Retina (tissue), 1 donor: ENCODE measurements at places on chromosomes 16 and 17.

- DNase-seq: peak; percentile 69
Measured at GRCh38 chr16:57091200-57091974, 996 bp upstream of the CPNE2 start.

GRCh38 chr17:53462393-53462811 lies 360.3 kb upstream of the KIF2B start:
- DNase-seq: no peak

DNA sequence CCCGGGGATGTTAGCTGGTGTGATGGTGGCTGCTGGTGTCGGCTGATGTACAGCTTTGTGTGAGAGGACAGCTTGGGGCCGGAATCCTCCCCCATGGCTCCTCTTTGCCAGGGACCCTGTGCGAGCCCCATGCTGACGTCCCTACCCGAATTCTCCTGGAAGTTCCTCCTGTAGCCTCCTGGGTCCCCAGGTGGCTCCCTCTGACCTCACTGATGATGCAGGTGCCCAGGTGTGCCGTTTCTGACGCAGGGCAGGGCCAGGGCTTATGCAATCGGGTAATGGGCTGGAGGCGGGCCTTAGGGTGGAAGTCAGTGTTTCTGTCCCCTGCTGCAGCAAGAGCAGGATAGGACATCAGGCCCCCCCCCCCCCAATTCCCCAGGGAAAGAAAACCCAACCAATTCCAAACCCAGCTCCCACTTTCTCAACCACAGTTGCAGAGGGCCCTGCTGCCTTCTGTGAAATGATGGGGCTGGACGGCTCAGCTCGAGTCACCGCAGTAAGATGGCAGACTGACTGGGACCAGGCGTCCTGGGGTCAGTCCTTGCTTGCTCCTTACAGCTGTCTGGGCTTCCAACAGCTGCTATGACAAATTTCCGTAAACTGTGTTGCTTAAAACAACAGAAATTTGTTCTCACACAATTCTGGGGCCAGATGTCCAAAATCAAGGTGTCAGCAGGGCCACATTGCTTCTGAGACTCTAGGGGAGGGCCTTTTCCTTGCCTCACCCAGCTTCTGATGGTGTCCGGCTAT lies 139.0 kb upstream of the PLCG2 start:
- DNase-seq: no peak

DNA sequence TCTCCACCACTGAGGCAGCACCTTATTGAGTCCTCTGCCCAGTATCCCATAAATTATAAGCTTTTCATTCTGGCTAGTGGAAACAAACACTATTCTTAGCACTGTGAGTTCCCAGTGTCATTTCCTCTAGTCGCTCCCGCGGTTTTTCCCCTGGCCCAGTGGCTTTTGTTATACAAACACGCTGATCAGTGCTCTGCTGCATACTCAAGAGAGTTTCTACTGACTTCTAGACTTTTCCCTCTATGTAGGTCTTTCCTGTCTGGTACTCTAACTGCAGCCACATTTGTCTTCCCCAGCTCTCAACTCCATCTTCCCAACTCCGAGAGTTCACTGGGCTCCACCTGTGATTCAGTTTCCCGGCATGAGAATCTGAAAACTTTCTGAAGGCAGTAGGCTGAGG lies 556.6 kb upstream of the SALL1 start:
- no peak for DNase-seq

DNA sequence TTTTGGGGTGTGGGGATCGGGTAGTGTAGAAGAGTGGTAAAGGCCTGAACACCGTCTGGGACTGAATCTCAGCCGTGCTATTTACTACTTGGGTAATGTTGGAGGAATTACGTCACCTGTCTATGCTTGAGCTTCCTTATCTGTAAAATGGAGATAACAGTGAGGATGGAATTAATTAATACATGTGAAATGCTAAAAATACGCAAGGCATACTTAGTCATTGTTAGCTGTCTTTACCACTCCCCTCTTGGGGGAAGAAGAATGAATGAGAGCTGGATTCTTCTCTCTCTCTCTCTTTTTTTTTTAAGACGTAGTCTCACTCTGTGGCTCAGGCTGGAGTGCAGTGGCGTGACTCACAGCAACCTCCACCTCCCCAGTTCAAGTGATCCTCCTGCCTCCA lies 41.1 kb upstream of the TANGO6 start:
- DNase-seq: no peak

- no peak for DNase-seq
Measured at GRCh38 chr17:70905796-70906195, 736.5 kb downstream of the KCNJ2 start.

DNA sequence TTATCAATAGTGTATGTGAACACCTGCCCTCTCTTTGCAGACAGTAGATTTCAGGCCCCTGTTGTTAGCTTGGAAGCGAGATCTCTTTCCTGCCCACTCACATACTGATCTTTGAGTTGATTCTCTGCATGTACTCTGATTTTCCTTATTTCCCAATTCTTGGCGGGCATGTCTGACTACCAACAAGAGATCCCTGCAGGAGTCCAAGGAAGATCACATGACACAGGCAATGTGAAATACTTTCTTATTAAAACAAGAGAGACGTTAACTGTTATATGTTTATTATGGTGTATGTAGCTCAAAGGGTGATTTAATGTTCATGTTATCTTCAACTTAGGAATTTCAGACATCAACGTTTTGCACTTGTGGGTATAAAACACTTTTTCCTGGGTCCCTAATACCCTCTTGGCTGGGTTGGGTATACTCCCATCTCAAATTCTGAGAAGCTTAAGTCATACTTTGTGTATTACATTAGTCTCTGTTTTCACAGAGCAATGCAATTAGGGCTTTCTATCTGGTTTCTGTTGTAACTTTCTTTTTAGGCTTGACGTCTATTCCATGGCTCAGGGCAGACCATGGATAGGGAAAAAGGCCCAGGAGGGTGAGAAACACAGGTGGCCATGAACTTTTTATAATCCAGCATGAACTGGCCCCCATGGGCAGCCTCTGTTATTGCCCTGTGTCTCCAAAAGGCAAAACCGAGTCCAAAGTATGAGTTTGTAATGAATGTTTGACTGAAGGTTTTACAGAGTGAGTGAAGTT lies 32.2 kb downstream of the HSD17B2 start:
- DNase-seq: no peak

DNA sequence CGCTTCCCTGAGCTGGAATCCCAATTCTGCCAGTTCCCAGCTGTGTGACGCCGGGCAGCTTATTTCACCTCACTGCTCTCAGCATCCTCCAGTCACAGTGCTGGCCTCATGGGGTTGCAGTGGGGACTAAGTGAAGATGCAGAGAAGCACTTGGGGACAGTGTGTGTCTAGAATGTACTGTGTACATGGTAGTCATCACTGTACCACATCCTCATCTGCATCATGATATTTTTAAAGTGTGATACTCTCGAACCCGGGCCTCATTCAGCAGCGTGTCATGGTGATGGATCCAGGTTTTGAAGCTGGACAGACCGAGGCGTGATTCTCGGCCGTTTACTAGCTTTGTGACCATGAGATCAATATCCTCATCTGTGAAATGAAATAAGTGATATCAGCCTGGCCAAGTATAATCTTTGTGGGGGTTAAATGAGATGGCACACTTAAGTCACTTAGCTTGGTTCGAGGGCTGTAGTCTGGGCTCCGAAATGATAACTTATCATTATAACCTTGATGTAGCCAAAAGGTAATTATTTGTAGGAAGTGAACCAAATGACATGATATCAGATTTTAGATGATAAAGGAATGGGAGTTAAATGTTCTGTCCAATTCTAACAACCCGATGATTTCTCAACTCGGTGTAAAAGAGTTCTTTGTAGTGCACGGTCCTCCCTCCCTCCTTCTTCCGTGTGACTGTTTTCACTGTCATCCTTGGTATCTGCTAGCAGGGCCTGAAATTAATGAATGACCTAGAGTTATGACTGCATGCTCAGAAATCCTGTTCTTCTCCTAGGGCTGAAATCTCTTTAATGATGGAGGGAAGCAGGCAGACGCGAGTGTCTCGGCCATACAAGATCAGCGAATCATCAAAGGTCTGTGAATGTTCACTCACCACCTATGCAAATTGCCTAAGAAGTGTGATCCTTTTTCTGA lies 2.0 kb downstream of the KLHL36 start:
- no peak for DNase-seq

- no peak for DNase-seq
Measured at GRCh38 chr17:80432961-80433550, 18.1 kb downstream of the ENDOV start.

DNA sequence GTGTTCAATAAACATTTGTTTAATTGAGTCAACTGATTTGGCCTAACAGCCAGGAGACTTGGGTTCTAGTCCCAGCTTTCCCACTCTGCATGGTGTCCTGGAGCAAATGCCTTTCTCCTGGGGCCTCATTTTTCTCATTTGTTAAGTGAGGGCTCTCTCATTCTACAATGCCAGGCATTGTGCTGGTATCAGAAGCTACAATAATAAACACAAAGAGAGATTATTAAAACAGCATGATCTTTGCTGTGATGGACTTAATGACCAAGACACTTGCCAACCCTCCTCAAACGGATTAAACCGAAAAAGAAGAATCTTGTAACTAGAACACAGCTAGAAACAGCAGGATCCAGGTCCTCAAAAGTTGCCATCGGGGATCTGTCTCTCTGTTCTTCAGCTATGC lies 4.8 kb upstream of the VAMP2 start:
- no peak for DNase-seq

GRCh38 chr17:6471531-6472465 lies 27.5 kb downstream of the PIMREG start:
- no peak for DNase-seq

GRCh38 chr16:48395375-48395774 lies 10.2 kb upstream of the SIAH1 start:
- no peak for DNase-seq

DNA sequence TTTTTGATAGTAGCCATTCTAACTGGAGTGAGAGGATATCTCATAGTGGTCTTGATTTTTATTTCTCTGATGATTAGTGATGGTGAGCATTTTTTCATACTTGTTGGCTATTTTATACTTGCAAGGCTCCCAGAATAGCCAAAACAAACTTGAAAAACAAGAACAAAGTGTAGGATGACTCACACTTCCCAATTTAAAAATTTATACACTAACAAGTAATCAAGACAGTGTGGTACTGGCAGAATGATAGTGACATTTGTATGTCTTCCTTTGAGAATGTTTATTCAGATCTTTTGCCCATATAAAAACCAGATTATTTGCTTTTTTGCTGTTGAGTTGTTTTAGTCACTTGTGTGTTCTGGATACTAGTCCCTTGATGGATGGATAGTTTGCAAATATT lies 17.8 kb downstream of the SPECC1 start:
- DNase-seq: no peak

DNA sequence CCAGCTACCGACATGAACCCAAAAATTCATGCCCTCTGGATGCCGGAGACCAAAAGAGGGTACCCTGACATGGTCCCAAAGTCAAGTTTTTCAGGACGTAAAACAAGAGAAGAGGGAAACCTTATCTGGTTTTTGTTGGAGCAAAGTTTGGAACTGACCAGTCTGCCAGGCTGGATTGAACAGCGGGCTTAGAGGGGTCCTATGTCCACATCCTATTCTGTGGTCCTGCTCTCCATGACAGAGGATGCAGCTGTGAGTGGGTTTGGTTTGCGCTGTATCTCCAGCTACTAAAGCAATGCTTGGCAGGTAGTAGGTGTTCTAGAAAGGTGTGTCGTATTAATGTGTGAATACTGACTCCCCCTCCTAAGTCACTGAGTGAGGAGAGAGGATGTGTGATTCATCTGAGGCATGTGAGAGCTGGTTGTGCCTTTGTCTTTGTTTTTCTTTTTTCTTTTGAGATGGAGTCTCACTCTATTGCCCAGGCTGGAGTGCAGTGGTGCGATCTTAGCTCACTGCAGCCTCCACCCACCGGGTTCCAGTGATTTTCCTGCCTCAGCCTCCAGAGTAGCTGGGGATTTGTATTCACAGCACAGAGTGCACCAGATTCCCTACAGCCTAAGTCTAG lies 31.0 kb downstream of the PMM2 start:
- DNase-seq: no peak

GRCh38 chr17:19796457-19796856 lies 48.4 kb upstream of the ALDH3A1 start:
- DNase-seq: no peak

DNA sequence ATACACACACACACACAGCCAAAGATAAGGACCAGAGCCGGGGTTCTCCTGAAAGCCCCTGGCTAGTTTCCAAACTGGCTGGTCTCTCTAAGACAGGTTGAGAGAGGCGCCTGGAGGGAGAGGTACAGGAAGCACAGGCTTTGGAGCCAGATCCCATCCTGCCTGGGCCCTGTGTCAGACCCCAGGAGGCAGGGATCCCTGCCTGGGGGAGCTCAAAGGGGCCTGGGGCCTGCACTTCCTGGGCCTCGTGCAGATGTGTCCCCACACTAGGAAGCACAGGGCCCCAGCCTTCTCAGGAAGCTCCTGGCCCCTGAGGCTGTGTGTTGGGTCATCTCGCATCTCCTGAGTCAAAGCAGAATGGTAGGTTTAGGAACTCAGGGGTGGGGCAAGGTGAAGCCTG lies 16.0 kb downstream of the SLC5A10 start:
- DNase-seq: no peak

GRCh38 chr17:59893676-59894100 lies 767 bp downstream of the RPS6KB1 start:
- no peak for DNase-seq

DNA sequence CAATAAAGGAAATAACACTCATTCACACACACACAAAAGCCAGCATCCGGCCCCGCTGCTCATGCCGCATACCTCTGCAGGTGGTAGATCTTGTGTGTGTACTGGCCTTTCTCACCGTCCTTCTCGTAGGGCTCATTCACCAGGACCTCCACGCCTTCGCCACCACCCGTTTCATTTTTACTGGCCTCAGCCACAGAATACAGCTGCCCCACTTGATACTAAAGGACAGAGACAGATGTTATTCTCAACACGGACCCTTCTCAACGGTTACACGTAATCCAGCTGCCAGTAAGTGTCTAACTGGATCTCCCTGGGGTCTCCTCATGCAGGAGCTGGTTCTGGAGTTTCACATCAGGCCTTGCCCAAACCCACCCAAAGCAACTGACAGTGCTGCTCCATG lies 9.7 kb downstream of the PITPNA start:
- no peak for DNase-seq

GRCh38 chr17:37741341-37742115 lies 3.3 kb downstream of the HNF1B start:
- DNase-seq: no peak

GRCh38 chr17:48751172-48751571 lies 22.6 kb upstream of the HOXB13 start:
- peak; percentile 26 for DNase-seq

DNA sequence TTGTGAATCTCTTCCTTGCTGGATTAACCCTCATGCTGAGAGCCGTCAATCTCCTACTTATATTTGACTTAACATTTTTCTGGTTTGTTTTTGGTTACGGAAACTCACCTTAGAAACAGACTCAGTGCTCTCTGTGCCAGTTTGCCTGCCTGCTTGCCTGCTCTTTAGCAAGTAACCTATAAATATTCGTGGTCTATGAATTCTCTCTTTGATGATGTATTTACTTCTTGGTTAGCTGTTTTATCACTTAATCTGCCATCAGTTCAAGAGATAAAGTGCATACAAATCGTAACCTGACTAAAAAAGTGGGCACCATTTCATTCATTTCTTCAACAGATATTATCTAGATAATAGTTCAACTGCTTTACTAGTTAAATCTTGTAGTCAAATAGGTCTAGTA lies 26.7 kb downstream of the CYB5B start:
- no peak for DNase-seq
